WTC11 (cell line): ENCODE measurements at places on chromosomes 2 and 18.

- no peak for DNase-seq
These were observed 56.4 kb downstream of the KCNF1 start for GRCh38 chr2:10968176-10968575.

DNA sequence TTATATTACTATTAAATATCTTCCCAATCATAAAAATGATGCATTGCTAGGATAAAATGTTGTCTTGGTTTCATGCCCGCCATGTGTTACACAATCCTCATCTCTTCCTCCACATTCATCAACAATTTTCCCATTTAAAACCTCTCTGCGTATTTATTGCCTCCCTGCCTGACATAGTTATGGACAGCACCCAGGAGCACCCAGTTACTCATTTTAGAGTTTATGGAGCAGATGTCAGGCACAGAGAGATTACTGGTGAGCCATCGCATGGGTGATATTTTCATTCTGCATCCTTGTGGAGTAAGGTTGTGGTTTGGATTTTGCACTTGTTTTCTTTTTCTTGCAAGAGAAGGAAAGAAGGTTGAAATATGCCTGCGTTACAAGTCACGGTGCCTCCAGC, 116.7 kb upstream of the NPAS2 start:
- DNase-seq: no peak

DNA sequence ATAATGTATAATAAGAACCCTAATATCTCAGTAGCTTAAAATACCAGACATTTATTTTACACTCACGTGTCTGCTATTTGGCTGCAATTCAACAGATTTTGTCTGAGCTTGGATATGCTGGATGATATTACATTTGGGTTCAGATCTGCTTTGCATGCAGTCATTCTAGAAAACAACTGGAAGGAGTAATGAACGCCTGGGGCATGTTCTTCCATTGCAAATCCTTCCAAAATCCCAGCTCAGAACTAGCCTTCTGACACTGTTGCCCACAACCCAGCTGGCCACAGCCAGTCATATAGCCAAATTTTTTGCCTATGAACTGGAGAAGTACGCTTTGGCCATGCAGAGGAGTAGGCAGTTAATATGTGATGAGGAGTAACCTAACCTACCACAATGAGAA, 597.8 kb upstream of the VRK2 start:
- no peak for DNase-seq

DNA sequence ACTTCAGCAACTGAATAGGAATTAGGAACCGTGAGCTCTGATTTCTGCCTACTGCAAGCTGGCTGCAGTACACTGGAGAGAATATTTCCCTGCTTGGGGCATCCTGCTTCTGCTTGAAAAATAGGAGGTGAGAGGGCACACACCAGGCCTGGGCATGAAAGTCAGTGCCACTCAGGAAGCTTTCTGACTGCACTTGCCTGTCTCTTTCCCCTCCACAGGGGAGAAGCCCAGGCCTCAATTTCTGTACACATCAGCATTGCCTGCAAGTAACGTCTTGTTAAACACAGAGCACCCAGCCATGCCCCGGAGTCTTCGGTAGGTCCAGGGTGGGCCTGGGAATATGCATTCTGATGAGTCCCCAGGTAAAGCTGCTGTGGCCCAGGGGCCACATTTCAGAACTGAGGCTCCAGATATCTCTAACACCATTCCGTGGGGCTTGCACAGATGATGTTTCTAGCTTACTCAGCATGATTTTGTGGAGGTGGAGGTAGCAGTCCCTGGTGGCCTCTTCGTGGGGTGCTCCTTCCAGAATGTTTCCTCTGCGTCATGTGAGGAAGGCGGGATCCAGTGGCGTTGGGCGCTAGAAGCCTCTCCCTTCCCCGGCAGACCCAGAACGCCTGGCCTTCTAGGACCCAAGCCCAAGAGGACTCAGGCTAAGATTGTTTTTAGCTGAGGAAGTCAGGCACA, 114.1 kb downstream of the ZBTB7C start:
- DNase-seq: no peak

- DNase-seq: no peak
These were observed 6.5 kb downstream of the NCAPH start for GRCh38 chr2:96342085-96342484.

DNA sequence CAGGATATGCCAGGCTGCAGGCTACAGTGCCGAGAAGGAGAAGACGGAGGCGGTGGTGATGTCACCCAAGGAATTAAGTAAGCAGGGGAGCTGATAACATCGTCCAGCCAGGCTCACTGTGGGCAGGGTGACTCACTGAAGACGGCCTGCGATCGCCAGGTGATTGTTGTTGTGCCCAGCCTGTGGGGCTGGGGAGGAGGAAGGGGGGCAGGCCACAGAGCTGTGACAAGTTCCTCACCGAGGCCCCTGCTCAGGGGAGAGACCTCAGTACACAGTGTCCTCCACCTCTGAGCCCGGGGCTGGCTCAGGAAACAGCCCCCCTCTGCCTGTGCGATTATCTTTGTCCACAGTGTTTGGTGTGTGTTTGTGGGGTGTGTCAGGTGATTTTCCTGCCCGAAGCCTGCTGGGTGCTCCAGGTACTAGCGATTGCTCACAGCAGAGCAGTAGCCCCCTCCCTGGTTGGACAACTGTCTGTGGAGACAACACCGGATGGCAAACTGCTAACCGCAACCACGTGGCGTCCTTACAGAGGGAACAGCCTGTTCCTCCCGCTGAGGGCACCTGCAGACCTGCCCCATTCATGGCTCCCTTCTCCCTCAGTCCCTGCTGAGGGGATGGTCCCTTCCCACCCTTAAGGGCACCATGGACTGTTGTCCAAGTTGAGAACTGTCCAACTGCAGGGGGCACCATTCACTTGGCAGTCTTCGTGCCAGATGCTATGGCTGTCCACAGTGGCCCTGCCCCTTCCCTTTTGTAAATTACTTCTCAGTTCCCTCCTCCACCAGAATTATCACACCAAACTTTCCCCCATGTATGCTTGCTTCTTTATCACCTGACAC, 95.1 kb downstream of the ZFP36L2 start:
- DNase-seq: peak; percentile 62

- DNase-seq: no peak
These were observed 122.6 kb downstream of the TRIB2 start for GRCh38 chr2:12839339-12839738.
